ENCODE measurements at places on chromosomes 11 and 22. TPM values are rescaled to one million over a fixed set of nuclear protein-coding genes. Genes with fewer than 3 reads are reported as not detected.

The ABCC8 gene
- total RNA-seq, result 19.4 TPM

The SLC22A8 gene
- not detected for total RNA-seq

The PANX2 gene
- 1.9 TPM for total RNA-seq

The GALNT18 gene
- 13.3 TPM for total RNA-seq

The OR56A1 gene
- total RNA-seq, result 0.05 TPM

The PIWIL4 gene
- 3.7 TPM for total RNA-seq

The ELFN2 gene
- 0.10 TPM for total RNA-seq

The ANO1 gene
- 75.5 TPM for total RNA-seq

The PANX3 gene
- total RNA-seq, result not detected
